Iris pigment epithelial cell (primary cell): ENCODE measurements at places on chromosomes 3 and 15.

DNA sequence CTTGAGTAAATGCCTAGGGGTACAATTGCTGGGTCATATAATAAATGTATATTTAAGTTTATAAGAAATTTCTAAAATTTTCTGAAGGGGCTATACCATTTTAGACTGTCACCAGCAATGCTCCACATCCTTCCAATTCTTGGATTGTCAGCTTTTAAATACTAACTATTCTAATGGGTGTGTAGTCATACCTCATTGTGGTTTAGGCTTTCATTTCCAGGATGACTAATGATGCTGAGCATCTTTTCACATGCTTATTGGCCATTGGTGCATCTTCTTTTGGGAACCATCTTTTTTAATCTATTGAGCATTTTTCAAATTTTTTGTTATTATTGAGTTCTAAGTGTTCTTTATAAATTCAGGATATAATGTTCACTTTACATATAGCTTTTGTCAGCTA is 52.5 kb upstream of the CORO2B start:
- peak; percentile 46 for DNase-seq

DNA sequence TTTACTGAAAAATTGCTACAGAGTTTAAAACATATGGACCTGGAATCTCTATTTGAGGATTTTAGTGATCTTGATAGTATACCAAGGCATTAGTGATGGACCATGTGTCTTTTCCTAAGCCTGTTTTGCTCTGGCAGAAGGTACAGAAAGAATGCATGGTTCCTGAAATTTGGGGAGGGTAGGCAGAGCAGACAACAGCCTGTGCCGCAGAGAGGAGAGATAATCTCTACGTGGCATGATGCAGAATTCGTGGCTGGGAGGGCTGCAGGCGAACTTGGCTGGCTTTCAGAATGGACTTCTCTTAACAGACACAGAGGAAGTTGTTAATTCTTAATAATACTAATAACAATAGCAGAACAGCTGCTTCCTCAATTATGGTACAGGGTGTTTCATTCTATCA is 137.5 kb upstream of the FOXB1 start:
- no peak for DNase-seq

- no peak for DNase-seq
Measured at GRCh38 chr3:13616359-13616758, 67.4 kb downstream of the FBLN2 start.

DNA sequence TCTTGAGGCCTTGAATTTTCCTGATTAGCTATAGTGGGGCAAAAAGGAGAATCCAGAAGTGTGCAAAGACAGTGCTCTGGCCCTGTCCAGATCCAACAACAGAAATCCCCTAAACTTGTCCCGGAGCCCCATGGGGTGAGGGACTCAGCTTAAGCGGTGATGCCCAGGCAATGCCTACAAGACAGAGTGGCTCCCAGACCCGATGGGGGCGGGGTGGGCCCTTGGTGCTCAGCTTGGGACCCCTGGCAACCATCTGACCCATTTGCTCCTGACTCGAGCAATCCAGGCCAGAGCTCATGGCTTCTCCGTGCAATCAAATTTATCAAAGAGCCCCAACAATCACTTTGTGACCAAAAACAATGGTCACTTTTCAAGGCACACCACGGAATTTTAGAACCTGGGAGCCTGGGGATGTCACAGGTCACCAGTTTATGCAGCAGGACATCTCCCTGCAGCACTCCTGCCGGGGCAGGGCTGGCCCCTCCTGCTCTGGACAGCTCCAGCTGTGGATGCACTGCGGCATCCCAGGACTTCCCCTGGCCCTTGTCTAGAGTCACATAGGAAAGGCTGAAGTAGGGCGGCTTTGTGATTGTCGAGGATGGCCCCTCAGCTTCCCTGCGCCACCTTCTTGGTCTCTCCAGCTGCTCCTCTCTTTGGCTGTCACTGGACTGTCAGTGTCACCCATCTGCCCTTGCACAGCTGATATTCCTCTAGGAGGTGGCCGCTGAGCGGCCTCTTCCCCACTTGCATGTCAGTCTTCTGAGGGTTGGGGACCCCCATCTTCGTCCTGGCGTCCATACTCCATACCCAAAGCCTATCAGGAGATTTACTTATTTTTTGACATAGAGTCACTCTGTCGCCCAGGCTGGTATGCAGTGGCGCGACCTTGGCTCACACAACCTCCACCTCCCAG is 28.4 kb downstream of the RGMA start:
- DNase-seq: no peak

DNA sequence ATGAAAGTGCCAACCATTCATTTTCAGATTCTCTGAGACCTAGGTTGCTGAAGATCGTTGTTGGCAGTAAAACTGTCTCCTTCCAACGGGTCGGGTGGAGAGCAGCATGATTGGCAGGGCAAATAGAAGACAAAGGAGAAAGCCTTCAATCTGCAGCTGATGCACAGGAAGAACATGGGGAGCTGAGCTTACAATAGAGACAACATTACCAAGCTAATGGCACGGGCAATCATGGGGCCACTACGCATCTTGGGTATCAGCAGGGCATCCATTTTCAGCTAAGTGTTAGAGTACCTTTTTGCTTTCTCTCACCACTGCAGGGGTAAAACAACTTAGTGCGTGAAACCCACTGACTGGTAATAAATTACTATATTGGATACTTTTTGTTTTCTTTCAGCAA is 114.8 kb downstream of the WDR72 start:
- DNase-seq: no peak

- no peak for DNase-seq
Measured at GRCh38 chr3:145801696-145802095, 359.3 kb downstream of the PLOD2 start.

GRCh38 chr3:43710607-43711006 is 19.9 kb downstream of the ABHD5 start:
- no peak for DNase-seq

DNA sequence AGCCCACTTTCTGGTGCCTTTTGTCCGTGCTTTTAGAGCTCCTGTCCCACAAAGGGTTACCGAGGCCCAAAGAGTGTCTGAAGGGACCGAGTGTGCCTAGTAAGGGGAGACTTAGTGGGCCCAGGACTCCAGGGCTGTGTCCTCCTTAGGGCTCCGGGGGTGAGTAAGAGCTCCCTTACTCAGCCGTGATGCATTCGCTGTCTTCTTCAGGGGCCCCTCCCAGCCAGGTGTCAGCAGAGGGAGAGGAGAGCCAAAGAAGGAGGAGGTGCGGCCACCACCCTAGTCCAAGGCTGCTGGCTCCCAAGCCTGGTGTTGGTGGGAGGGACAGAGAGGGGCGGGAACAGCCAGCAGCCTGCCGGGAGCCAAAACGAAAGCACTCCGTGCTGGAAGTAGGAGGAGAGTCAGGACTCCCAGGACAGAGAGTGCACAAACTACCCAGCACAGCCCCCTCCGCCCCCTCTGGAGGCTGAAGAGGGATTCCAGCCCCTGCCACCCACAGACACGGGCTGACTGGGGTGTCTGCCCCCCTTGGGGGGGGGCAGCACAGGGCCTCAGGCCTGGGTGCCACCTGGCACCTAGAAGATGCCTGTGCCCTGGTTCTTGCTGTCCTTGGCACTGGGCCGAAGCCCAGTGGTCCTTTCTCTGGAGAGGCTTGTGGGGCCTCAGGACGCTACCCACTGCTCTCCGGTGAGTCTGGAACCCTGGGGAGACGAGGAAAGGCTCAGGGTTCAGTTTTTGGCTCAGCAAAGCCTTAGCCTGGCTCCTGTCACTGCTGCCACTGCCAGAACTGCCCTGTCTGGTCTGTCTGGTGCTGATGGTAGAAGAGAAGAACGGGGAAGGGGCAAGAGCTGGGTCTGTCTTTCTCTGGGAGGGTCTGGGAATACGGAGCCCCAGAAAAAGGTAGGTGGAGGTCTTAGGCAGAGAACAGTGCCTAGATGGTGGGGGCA is at the start of gene IL17RC:
Gene IL17RC (plus strand): TSS at position 365 of the 947 bp plus-strand sequence. CDS start 218 bp downstream, at position 583.
- DNase-seq: peak; percentile 91

DNA sequence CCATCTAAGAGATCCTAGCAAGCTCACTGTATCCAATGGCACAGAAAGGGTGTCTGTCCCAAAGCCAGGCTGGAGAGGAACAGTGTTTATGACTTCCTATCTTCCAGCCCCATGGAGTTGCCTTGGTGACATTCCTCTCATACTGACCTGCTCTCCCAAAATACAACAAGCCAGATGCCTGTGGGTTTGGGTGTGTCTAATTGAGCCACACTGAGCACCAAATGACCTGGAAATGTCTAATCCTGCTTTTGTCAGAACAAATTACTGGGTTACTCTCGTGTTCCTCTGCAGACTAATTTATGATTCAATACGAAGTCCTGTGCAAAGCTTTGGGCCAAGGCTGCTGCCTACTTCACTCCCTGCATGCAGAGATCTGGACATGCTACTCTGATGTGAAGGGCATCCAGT is 98.1 kb upstream of the STRIT1 start:
- peak; percentile 46 for DNase-seq

DNA sequence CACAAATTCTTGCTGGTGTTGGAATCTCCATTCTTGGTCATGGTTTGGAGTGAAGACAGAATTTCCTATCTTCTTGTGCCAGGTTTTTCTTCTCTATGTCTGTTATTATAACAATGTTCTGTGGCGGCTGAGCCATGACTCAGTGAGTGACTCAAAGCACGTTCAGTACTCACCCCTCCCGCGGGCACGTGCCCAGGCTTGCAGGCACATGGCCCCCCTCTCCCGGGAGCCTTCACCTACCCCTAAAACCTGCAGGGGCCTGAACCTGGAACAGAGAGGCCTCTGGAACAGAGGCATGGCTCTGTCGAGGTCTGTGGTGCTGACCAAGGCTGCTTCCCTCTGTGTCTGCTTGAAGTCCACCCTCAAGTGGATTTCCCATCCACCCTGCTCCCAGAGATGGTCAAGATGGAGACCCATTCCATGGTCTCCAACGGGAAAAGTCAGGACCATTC is 27.6 kb downstream of the PLXNB1 start:
- DNase-seq: peak; percentile 93

DNA sequence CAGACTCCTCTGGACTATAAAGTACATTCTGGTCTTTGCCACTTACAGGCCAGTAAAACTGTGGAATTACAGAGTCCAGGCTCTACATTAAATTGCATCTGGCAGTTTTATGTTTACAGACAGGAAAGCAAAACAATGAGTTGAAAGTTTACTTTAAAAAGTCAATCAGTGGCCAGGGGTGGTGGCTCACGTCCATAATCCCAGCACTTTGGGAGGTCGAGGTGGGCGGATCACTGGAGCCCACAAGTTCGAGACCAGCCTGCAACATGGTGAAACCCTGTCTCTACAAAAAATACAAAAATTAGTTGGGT is 53.8 kb downstream of the TM4SF4 start:
- no peak for DNase-seq

DNA sequence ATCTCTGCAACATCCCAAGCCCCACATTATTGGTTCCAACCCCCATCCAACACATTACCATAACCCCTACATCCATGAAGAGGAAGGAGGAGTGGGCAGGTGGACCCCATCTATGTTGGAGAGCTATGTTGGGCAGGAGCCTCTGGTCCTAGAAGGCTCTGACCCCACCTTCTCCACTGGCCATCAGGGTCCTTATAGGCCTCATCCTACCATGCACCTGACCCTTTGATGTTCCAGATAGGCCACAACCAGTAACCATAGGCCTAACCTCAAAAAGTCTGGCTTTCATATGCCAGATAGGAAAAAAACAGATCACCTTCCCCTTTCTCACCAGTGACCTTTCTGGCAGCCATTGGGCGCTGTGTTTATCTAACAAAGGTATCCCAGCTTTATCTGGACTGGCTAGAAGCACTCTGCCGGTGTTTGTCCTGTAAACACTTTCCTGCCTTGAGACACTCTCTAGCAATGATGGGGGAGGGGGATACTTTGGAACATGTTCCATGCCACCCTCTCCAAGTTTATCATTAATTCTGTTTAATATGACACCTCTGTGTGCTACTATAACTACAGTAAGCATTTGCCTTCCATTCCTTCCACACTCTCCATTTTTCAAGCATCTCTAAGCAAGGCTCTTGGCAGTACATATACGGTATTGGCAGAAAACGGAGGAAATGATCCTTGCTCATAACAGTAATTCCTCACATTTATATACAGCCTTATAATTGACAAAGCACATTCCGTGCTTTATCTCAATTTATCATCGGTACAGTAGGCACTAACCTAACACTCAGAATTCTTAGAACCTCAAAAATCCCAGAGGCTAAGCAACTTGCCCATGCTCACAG is 377.1 kb downstream of the VPS13C start:
- DNase-seq: no peak

DNA sequence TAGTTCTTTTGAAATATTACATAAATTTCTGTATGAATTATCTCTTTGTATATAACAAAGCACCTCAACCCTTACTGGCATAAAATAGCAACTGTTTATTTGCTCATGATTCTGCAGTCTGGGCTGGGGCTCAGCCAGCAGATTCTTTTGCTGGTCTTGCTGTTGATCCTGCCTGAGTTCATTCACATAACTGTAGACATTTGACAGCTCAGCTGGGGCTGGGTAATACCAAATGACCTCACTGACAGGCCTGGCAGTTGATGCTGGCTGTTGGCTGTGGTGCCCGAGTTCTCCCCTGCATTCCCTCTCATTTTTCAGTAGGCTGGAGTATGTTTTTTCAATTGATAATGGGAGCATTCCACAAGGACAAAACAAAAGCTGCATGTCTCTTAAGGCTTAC is 449.9 kb upstream of the GOLIM4 start:
- DNase-seq: peak; percentile 9

- DNase-seq: peak; percentile 70
Measured at GRCh38 chr15:39468331-39468730, 112.5 kb upstream of the THBS1 start.

DNA sequence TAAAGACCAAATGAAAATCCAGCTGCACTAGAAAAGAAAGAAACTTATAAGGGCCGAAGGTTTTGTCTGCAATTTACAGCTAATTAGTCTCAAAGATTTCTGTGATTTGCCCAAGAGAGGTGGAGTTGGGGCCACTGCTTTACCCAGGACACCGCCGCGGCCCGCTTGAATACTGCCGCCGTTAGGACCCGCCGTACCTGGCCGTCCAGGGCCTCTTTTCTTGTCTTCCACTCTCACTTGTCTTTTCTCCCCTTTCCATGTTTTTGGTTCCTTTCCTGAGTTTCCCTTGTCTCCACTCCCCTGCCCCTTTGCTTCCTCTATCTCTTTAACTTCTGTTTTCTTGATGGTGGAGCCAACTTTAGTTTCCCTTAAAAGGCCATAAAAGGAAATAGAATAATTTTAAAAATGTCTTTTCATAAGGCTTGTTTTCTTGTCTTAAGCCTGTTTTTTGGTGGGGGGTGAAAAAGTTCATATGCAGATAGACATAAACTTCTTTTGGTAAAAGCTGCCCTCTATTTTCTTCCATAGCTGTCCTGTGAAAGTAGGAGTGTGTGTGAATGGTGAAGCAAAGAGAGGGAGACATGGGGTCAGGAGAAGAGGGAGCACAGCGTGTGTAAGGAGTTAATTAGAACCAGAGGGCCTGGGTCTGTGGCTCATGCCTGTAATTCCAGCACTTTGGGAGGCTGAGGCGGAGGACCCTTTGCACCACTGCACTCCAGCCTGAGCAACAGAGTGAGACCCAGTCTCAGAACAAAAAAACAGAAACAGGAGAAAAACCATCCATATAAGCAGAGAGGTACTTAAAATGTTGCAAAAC is 16.0 kb upstream of the CCNL1 start:
- peak; percentile 28 for DNase-seq
